ENCODE measurements at places on chromosomes 5 and 9.

DNA sequence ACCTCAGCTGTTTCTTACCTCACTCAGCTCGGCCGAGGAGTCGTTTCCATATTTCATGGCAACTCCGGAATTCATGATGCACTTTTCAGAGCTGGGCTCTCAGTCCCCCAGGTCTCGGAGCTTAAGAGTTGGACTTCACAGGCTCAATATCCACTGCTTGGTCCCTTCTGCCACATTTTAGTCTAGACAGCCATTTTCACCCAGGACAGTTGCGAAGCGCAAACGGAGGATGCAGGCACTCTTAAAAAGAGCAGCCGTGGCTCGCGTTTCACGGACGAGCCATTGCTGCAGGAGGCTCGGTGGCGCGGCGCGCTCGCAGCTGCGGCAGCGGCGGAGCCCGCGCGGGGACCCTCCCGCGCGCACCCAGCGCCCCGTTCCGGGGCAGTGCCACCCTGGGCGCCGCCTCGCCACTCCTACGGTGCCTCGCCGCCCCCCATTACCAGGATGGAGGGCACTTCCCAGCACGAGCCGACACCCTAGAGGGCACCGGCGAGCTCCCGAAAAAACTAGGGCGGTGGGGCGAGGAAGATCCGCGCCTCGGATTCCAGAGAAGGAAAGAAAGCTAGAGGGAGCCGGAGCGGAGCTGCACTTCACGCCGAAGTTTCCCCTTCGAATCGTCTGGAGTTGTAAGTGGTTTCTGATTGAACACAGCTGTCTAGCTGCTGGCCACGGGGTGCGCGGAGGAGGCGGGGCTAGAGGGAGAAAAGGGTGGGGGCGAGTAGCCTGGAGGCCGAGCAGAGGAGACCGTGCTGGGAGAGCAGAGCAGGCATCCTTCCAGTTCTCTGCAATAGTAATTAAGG, 140.3 kb downstream of the TSSK1B start:
- DNase-seq = peak; percentile 43

DNA sequence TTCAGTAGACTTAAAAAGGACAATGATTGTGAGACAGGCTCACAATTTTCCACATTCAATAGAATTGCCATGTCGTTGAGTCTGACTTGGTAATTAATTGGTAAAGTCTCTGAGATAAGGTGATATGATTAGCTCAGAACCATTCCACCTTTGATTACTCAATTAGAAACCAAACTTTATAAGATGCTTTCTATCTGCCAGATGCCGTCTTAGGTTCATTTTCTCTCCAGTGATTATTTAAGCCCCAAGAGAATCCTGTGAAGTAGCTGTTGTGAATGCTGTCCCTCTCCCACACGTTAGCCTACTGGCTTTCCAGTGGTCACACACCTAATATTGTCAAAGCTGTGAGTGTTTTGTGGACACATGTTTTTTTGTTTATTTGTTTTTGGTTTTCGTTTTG, 528.9 kb upstream of the ZNF462 start:
- DNase-seq = no peak

DNA sequence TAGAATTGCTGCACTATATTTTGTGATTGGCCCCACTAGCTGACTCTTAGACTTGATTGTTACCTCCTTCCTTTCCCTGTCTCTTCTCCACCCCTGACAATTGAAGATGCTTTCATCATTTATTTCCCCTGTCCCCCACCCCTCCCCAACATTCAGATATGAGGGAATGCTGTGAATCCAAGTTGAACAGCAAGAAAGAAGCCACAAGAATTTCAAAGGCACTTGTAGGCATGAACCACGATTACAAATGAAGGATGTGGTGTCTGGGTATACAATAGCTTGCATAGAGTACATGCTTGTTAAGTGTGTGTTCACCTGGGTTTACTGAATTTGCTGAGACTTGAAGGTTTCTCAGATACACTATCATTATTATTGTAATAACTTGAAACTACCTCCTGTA, 78.3 kb upstream of the TRIO start:
- no peak for DNase-seq

GRCh38 chr9:5614192-5614591, 14.7 kb upstream of the RIC1 start:
- DNase-seq = no peak

DNA sequence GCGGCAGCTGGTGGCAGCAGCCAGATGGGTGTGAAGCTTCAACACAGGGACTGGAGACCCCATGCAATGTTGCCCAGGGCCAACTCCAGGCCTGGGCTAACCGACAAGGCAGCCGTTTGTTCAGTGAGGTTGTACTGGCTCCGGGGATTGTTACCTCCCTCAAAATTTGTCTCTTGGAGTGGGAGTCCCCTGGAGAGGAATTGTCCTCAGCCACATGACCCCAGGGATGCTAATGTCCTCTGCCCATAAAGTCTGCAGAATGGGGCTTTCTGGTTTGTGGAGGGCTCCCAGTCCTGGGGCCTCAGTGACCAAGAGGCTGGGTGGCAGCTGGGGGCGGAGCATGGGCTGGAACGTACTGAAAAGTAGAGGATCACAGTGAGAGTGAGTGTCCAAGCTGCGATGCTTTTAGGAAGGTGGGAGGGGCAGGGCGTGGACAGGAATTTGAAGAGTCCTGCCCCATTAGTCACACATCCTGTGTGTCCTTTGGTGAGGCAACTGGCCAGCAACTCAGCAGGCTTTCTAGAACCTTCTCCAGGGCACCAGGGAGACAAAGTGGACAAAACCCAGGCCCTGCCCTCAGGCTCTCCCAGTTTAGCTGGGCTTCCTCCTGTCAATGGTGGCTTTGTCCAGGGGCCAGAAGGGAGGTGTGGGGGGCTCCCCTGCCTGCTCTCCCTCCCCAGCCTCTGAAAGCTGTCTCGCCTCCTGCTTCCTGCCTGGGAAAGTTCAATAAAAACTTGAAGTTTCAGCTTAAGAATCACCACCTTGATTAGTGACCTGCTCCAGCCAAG, 114.0 kb downstream of the NSG2 start:
- no peak for DNase-seq

GRCh38 chr9:107620236-107620635, 130.7 kb upstream of the KLF4 start:
- no peak for DNase-seq

- no peak for DNase-seq
Observed at GRCh38 chr5:9350301-9350797, 195.5 kb downstream of the SEMA5A start.

GRCh38 chr5:133322743-133323142, 270.9 kb downstream of the HSPA4 start:
- DNase-seq = no peak

Measured in activated CD8-positive, alpha-beta memory T cell treated with anti-CD3 and anti-CD28 coated beads for 48 hours (primary cell).